M059J (cell line): ENCODE measurements at places on chromosomes 7 and 10. TPM values are rescaled to one million over a fixed set of nuclear protein-coding genes. Genes with fewer than 3 reads are reported as not detected.

The SPAM1 gene
- not detected in 2 replicates for total RNA-seq

The SRI gene
- 44.9 and 92.0 TPM in 2 replicates for total RNA-seq

The GHRHR gene
- total RNA-seq: not detected in 2 replicates

The SPDYE8 gene
- not detected in 2 replicates for total RNA-seq

The TEX36 gene
- total RNA-seq: 0.10 TPM in 1 of 2 replicates, not detected in the other

The FFAR4 gene
- not detected in 2 replicates for total RNA-seq

The MSANTD7 gene
- total RNA-seq: 14.2 and 15.1 TPM in 2 replicates
